Psoas muscle (tissue), 8 donors: ENCODE measurements at places on chromosomes 7 and 10. TPM values are rescaled to one million over a fixed set of nuclear protein-coding genes. Genes with fewer than 3 reads are reported as not detected.

The CALN1 gene
- not detected for total RNA-seq

The PTN gene
- 0.13 TPM for total RNA-seq

The CLCN1 gene
- total RNA-seq = 9.8 TPM

The MNX1 gene
- total RNA-seq = not detected

The NOC3L gene
- total RNA-seq = 16.2 TPM

The HOGA1 gene
- total RNA-seq = 6.1 TPM

The C10orf105 gene
- total RNA-seq = not detected

The HUS1 gene
- 26.3 TPM for total RNA-seq

The OR2A25 gene
- total RNA-seq = not detected

The GIMAP4 gene
- total RNA-seq = 15.7 TPM

The CTNNA3 gene
- 66.2 TPM for total RNA-seq

The BLOC1S2 gene
- 76.9 TPM for total RNA-seq

The HYAL4 gene
- 2.2 TPM for total RNA-seq

The CPEB3 gene
- 16.9 TPM for total RNA-seq

The DOCK1 gene
- total RNA-seq = 6.9 TPM

The FAM221A gene
- total RNA-seq = 1.5 TPM

The SEC61G gene
- total RNA-seq = 67.8 TPM

The TLX1 gene
- not detected for total RNA-seq

The TMEM60 gene
- total RNA-seq = 11.8 TPM

The PNLIPRP1 gene
- not detected for total RNA-seq

The GIMAP5 gene
- total RNA-seq = 7.9 TPM

The OR2A42 gene
- not detected for total RNA-seq

The OR6B1 gene
- total RNA-seq = not detected

The IRF5 gene
- 1.3 TPM for total RNA-seq

The LRRC61 gene
- total RNA-seq = 4.4 TPM

The COBL gene
- 111 TPM for total RNA-seq

The PDK4 gene
- 3,046 TPM for total RNA-seq

The CAV1 gene
- total RNA-seq = 68.1 TPM

The PI4K2A gene
- total RNA-seq = 11.8 TPM

The SMO gene
- total RNA-seq = 2.5 TPM

The TRIM74 gene
- 0.36 TPM for total RNA-seq

The EFCAB10 gene
- not detected for total RNA-seq

The SORBS1 gene
- 145 TPM for total RNA-seq

The PNLIPRP2 gene
- total RNA-seq = not detected

The CELF2 gene
- 47.8 TPM for total RNA-seq

The EPHA1 gene
- not detected for total RNA-seq

The CDH23 gene
- total RNA-seq = 1.9 TPM

The PLCE1 gene
- total RNA-seq = 4.1 TPM

The ZNF107 gene
- total RNA-seq = 1.2 TPM

The RBAK gene
- total RNA-seq = 6.8 TPM

The MYPN gene
- 285 TPM for total RNA-seq

The SP4 gene
- 5.4 TPM for total RNA-seq

The FBXL13 gene
- total RNA-seq = not detected

The CBLL1 gene
- total RNA-seq = 32.6 TPM

The SPAM1 gene
- total RNA-seq = not detected

The RARRES2 gene
- total RNA-seq = 4.1 TPM

The GTPBP10 gene
- 28.5 TPM for total RNA-seq

The IL15RA gene
- total RNA-seq = 7.9 TPM

The GPR37 gene
- 0.22 TPM for total RNA-seq

The MYL10 gene
- not detected for total RNA-seq

The PHKG1 gene
- 49.2 TPM for total RNA-seq

The PVRIG gene
- not detected for total RNA-seq

The SLC16A12 gene
- 1.2 TPM for total RNA-seq

The RPEL1 gene
- total RNA-seq = not detected

The SLC26A3 gene
- 0.29 TPM for total RNA-seq

The PODXL gene
- total RNA-seq = 23.2 TPM
